ENCODE measurements at places on chromosomes 11 and 22.

DNA sequence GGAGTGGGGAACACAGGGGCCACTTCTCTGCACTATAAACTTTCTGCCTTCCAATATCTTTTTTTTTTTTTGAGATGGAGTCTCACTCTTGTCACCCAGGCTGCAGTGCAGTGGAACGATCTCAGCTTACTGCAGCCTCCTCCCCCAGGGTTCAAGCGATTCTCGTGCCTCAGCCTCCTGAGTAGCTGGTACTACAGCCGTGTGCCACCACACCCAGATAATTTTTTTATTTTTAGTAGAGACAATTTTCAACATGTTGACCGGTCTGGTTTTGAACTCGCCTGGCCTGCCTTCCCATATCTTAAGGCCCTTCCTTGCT is 1.7 kb downstream of the SLC3A2 start:
- no peak for DNase-seq

- DNase-seq, result no peak
Measured at GRCh38 chr22:36239150-36239400, 252 bp downstream of the APOL2 start.

DNA sequence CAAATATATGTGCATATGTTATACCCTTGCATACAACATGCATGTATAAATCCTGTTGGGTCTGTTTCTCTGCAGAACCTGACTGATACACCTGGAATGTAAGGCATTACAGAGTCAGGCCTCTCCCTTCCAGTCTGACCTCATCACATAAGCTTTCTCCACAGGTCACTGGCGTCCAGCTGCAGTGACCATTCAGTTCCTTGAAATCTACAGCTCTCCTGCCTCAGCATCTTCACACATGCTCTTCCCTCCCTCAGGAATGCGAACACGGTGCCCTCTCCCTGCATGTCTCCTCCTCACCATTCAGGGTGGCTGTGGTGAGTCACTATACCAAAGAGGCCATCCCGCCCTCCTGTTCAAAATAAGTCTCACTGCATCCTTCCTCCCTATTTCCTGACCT is 657.8 kb upstream of the B3GAT1 start:
- no peak for DNase-seq

DNA sequence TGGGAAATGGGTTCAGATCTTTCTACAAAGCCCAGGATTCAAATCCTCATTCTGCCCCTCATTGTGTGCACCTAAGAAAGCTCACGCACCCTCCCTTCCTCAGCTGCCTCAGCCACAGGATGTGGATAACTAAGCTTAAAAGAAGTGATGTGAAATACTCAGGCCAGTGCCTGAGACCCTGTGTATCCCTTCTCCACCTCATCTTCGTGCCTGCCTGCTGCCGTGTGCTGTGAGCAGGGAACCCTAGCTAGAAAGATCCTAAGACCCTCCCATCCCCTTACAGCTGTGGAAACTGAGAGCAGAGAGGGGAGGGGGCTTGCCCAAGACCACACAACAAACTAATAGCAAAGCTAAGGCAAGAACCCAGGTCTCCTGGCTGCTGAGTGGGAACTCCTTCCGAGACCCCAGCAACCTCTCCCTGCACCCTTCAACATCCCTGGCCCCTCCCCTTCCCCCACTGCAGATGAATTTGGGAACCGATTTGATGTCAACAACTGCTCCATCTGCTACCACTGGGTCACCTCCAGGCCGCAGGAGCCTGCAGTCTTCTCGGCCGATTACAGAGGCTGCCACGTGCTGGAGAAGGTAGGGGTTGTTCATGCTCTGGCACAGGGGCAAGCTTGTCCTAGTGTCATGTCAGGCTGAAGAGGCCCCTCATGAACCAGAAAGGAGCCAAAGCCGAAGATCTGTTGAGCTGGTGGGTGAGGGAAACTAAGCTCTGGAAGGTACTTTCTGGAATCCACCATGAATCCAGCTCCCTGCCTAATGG is 1.5 kb downstream of the ZP1 start:
- DNase-seq, result no peak

Data from hematopoietic multipotent progenitor cell (in vitro differentiated cells).